SK-N-SH (cell line): ENCODE measurements at places on chromosomes 5 and 9.

- no peaks in the 10 kb centered on the region for H3K27me3 ChIP-seq
- no peak for DNase-seq
- H3K4me1 ChIP-seq: no peaks in the 10 kb centered on the region
- no peaks in the 10 kb centered on the region for H3K36me3 ChIP-seq
Measured at GRCh38 chr5:159891371-159891770, 24.9 kb upstream of the ADRA1B start.

GRCh38 chr5:129698661-129699060 is 49.2 kb upstream of the MINAR2 start:
- no peak overlapping the region for H3K27ac ChIP-seq
- no peaks in the 10 kb centered on the region for H3K36me3 ChIP-seq
- no peaks in the 10 kb centered on the region; the same call in 1 of the 2 replicates for H3K27me3 ChIP-seq
- no peak overlapping the region for H3K4me3 ChIP-seq
- no peak for DNase-seq

DNA sequence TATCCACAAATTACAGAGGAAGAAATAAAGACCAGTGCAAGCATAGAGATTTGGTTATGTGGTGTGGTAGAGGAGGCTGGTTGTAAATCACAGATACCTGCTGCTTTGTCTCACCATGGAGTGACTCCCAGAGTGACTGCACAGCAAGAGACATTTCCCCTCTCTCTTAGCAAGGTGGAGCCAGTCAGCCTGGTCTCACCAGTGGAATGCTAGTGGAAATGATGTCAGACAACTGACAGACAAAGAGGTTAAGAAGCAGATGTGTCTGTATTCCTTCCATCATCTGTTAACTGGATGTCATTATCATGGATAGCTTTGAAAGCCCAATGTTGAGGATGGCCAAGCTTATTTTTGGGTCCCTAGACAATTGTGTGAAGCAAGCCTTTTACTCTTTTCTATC is 509.4 kb upstream of the SEMA6A start:
- H3K27ac ChIP-seq: no peak overlapping the region
- no peaks in the 10 kb centered on the region for H3K36me3 ChIP-seq
- no peak for DNase-seq
- no peaks in the 10 kb centered on the region for H3K27me3 ChIP-seq

DNA sequence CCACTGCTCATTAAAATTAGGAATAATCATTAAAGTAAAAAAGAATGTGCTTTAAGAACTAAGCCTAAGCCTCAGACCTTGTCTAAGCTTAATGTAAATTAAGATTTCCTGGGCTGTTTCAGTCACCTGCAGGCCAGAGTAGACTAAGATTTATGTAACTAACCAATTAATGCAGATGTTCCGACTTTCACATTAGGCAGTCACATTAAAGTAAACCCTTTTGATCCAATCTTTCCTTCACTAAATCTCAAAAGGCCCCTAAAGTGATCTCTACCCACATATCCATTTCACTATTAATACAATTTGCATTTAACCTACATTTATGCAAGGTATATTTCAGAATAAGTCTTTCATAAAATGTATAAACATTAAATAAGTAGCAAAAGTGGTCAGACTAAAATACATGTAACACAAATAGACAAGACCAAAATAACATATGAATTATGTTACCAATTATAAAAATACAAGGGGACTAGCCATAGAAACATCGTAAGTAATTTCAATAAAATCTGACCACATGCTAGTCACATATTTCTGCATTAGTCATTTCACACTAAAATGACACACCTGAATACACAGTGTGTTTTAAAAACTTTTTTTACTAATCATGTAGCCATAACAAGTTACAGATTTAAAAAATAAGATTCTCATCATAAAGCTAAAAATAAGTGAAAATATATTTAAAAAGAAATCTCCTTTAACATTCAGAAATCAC is 7.7 kb downstream of the NR3C1 start:
- no peak overlapping the region for H3K27ac ChIP-seq
- H3K36me3 ChIP-seq: peaks cover 16% of the 10 kb centered on the region; the same call in 1 of the 2 replicates
- peaks cover 17% of the 10 kb centered on the region for H3K4me1 ChIP-seq
- H3K27me3 ChIP-seq: no peaks in the 10 kb centered on the region
- no peak overlapping the region for H3K4me3 ChIP-seq

GRCh38 chr5:169909945-169910344 is 70.3 kb downstream of the INSYN2B start:
- no peaks in the 10 kb centered on the region for H3K27me3 ChIP-seq
- no peak for DNase-seq
- no peak overlapping the region for H3K4me3 ChIP-seq

- no peaks in the 10 kb centered on the region for H3K4me1 ChIP-seq
- DNase-seq: peak; percentile 57
- H3K27ac ChIP-seq: no peak overlapping the region
- H3K27me3 ChIP-seq: no peaks in the 10 kb centered on the region
- no peaks in the 10 kb centered on the region for H3K36me3 ChIP-seq
Measured at GRCh38 chr5:57466544-57466943, 16.1 kb downstream of the ACTBL2 start.

GRCh38 chr9:111945216-111945615 is 48.6 kb downstream of the UGCG start:
- no peak for DNase-seq
- H3K36me3 ChIP-seq: no peaks in the 10 kb centered on the region
- H3K4me1 ChIP-seq: no peaks in the 10 kb centered on the region
- no peaks in the 10 kb centered on the region for H3K27me3 ChIP-seq
- H3K27ac ChIP-seq: no peak overlapping the region

DNA sequence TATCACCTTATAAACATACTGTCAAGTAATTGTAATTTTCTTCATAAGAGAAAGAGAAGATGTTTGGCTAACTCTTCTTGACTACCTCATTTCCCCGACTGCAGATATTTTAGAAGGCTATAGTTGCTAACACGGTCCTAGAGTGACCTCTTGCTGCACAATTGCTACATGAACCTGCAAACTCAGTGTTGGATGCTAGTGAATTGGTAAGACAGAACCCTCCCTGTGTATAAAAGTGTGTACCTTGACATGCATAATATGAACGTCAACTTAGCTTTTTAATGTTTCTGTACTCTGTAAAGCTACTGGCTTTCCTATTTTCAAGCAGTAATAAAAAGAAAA is 46.7 kb upstream of the CER1 start:
- no peaks in the 10 kb centered on the region for H3K4me1 ChIP-seq
- H3K4me3 ChIP-seq: no peak overlapping the region
- no peak overlapping the region for H3K27ac ChIP-seq

- H3K4me3 ChIP-seq: no peak overlapping the region
- no peak for DNase-seq
- no peaks in the 10 kb centered on the region for H3K4me1 ChIP-seq
- no peak overlapping the region for H3K27ac ChIP-seq
- H3K27me3 ChIP-seq: no peaks in the 10 kb centered on the region
- H3K36me3 ChIP-seq: no peaks in the 10 kb centered on the region
Measured at GRCh38 chr9:84597131-84597530, 72.4 kb upstream of the NTRK2 start.

- H3K4me1 ChIP-seq: peaks cover 4% of the 10 kb centered on the region; the same call in 1 of the 2 replicates
- no peaks in the 10 kb centered on the region for H3K36me3 ChIP-seq
- no peak overlapping the region for H3K27ac ChIP-seq
- no peak overlapping the region for H3K4me3 ChIP-seq
- no peak for DNase-seq
Measured at GRCh38 chr5:65133477-65134110, 348.1 kb downstream of the ADAMTS6 start.

- H3K36me3 ChIP-seq: no peaks in the 10 kb centered on the region
- peak; percentile 82 for DNase-seq
- no peak overlapping the region for H3K4me3 ChIP-seq
Measured at GRCh38 chr5:135829681-135830383, 4.6 kb upstream of the SLC25A48 start.

GRCh38 chr5:35305336-35306020 is 75.2 kb upstream of the PRLR start:
- H3K27ac ChIP-seq: no peak overlapping the region
- H3K4me3 ChIP-seq: no peak overlapping the region
- H3K36me3 ChIP-seq: no peaks in the 10 kb centered on the region
- H3K4me1 ChIP-seq: peaks cover 9% of the 10 kb centered on the region; the same call in 1 of the 2 replicates
- no peak for DNase-seq

- no peaks in the 10 kb centered on the region for H3K27me3 ChIP-seq
- no peak overlapping the region for H3K27ac ChIP-seq
- no peaks in the 10 kb centered on the region for H3K36me3 ChIP-seq
- DNase-seq: no peak
- H3K4me3 ChIP-seq: no peak overlapping the region
- H3K4me1 ChIP-seq: no peaks in the 10 kb centered on the region; the same call in 1 of the 2 replicates
Measured at GRCh38 chr5:143182901-143183820, 220.3 kb downstream of the NR3C1 start.

DNA sequence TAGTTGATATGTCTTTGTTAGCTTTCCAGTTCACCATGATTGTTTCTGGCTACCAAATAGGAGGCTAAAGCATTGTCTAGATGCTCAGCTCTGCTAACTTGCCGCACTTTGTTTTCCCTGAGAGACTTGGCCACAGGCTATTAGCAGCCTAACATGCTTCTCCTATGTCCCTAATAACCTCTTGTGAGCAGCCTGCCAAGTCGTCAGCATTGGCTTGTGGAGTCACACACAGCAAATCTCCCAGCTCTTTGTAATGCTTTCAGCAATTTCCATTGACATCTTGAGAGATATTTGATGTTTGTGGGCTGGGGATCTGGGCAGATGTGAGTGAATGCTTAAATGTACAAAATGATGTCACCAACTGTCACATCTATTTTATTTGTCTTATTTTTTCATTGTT is 346.9 kb downstream of the KDM4C start:
- no peak overlapping the region for H3K4me3 ChIP-seq
- peaks cover 6% of the 10 kb centered on the region; the same call in 1 of the 2 replicates for H3K36me3 ChIP-seq
- no peak for DNase-seq
- H3K27me3 ChIP-seq: no peaks in the 10 kb centered on the region
